ENCODE measurements at places on chromosomes 1 and 21. TPM values are rescaled to one million over a fixed set of nuclear protein-coding genes. Genes with fewer than 3 reads are reported as not detected.
A peak's percentile ranks its signal among the peaks of the same experiment; 100 is the strongest.

NCF2 gene
- 5.0 TPM for total RNA-seq

OPRD1 gene
- 1.8 TPM for total RNA-seq

OR4F29 gene
- total RNA-seq, result not detected

GRCh38 chr21:34889676-34890469, 159.2 kb downstream of the RUNX1 start:
- peak; percentile 86 for DNase-seq

- no peak for DNase-seq
These were observed 507.8 kb upstream of the USP24 start for GRCh38 chr1:55723001-55723400.

GRCh38 chr1:31193729-31194128, 46.0 kb downstream of the NKAIN1 start:
- no peak for DNase-seq

GRCh38 chr1:180256341-180257027, 26.4 kb downstream of the LHX4 start:
- DNase-seq, result no peak

GRCh38 chr1:12113433-12114339, 50.6 kb downstream of the TNFRSF8 start:
- no peak for DNase-seq

DNA sequence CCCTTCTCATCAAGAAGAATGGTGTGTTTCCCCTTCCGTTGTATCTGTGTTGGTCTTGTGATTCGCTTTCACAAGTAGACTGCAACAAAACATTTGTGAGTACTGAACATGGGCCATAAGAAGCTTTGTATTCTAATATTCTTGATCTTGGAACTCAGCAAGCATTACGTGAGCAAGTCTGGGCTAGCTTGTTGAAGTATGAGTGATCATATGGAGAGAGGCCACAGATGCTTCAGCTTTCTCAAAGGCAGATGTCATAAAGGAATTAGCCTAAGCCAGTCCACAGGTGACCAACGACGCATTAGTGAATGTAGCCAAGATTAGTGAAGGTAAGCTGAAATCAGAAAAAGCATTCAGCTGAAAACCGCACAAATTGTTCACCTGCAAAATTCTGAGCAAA, 609.6 kb upstream of the NEGR1 start:
- no peak for DNase-seq

DNA sequence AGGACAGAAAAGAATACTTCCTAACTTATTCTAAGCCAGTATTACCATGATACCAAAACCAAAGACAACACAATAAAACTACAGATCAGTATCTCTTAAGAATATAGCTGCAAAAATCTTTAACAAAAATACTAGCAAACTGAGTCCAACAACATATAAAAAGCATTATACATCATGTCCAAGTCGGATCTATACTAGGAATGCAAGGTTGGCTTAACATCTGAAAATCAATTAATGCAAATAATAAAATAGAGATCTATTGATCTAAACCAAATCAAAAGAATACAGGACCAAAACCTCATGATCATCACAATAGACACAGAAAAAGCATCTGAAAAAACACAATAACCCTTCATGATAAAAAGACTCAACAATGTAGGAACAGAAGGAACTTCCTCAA, 18.9 kb downstream of the TAF1A start:
- no peak for DNase-seq

GRCh38 chr1:110003747-110004428, 19.3 kb downstream of the AHCYL1 start:
- DNase-seq, result peak; percentile 92

DNA sequence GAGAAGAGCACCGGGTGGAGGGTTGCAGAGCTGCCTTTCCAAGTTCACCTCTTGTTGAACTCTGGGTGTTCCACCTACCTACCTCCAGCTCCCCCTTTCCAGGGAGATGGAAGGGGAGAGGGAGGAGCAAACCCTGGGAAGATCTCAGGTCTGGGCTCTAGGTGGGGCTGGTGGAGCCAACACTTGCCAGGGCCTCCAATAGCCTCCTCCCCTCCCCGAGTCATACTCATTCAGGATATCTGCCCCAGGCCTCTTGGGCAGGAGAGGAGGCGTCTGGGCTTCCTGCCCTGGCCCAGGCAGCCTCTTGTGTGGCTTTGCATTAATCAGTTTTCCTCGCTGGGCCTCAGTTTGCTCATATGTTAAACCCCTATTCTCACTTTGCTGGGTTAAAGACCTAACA, 13.4 kb downstream of the RAP1GAP start:
- DNase-seq, result no peak

DNA sequence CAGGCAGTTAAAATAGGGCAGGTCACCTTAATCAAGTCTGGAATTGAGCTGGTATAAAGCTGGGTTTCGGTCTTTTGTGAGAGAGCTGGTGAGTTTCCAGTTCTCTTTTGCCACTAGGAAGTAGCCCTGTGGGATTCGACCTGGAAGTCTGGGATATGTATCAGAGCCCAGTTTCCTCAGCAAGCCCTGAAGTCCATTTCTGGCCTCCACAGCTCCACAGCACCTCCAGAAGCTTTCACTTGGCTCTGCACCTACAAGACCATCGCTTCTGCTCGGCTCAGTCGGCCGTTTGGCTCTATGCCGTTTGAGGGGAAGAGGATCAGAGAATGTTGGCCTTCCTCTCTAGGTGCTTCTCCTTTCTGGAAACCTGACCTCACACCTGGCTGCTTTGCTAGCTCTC, 148.0 kb downstream of the GALNT2 start:
- DNase-seq, result peak; percentile 87

- DNase-seq, result no peak
These were observed 16.6 kb upstream of the ADAM30 start for GRCh38 chr1:119912963-119913362.

DNA sequence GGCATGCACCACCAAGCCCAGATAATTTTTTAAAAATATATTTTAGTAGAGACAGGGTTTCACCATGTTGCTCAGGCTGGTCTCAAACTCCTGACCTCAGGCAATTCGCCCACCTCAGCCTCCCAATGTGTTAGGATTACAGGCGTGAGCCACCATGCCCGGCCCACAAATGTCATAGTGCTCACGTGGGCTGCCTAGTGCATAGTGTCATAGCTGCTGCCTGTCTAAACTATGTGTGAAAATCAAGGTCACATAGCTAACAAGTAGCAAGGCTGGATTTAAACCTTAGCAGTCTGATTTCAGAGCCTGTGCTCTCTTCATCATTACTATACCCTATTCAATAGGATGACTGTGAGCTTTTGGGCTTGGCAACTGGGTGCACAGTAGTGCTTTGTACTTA, 10.3 kb downstream of the C1orf141 start:
- no peak for DNase-seq

DNA sequence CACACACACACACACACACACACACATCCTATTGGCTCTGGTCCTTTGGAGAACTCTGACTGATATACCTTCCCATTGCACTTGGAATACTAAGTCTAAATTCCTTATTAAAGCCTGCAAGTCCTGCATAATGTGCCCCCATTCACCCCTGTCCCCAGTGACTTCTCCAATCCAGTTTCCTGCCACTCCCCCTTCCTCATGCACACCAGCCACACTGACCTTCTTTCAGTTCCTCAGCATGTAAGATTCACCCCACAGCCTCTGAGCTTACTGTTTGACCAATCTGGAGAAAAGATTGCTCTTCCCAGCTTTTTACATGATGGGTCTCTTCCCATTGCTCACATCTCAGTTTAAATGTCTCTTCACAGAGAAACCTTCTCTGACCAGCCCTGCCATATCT, 146.6 kb downstream of the TBX15 start:
- no peak for DNase-seq

GRCh38 chr1:54681358-54681757, 34.3 kb upstream of the TTC4 start:
- DNase-seq, result no peak

GRCh38 chr1:18641005-18641941, 10.6 kb downstream of the PAX7 start:
- DNase-seq, result no peak

GRCh38 chr1:167425482-167425881, 92.8 kb downstream of the CD247 start:
- DNase-seq, result no peak

DNA sequence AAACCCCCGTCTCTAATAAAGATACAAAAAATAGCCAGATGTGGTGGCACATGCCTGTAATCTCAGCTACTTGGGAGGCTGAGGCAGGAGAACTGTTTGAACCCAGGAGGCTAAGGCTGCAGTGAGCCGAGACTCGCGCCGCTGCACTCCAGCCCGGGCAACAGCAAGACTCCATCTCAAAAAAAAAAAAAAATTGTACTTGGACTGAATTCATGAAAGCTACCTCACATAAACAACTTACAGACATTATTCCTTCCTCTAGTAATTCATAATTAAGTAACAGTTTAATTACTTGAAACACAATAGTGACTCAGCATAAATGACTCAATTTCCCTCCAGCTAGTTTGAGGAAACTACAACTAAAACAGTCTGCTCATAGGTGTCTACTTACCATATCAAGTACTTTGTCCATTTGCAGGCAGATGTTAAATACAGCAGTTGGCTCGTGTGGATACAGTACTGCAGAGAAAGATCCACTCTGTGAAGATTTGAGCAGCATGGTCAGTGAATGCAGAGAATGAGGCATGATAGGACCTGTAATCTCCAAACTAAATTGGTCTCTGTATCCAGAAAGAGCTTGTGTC, 9.4 kb downstream of the DONSON start:
- DNase-seq, result no peak

DNA sequence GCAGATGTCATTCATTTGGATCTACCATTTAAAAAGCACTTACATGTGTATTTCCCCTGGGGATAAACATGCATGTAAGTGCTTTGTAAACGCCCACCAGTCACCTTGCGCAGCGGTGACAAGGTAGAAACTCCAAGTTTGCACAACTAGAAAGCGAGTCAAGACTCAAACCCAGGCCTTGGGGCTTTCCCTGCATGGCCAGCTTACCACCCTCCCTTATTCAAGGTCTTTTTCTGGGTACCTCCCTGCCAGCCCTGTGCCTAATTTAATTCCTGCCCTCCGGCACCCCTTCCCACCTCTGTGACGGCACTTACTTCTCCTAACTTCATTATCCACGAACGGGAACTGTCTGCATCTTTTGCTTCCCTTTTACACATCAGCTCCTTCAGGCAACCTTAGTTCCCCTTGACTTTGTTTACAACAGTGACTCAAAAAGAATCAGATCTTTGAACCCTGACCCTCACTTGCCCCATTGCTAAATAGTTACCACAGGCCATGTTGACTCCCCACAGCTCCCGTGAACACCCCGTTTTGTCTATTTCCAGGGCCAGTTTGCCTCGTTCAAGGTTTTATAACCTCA, 138.3 kb upstream of the ETS2 start:
- no peak for DNase-seq

GRCh38 chr1:244662599-244662998, 9.7 kb downstream of the DESI2 start:
- no peak for DNase-seq

- DNase-seq, result no peak
These were observed 25.1 kb upstream of the CSF1 start for GRCh38 chr1:109885589-109885988.

GRCh38 chr1:31371121-31371959, 1.5 kb downstream of the FABP3 start:
- no peak for DNase-seq

Data from sigmoid colon (tissue), 7 donors.